ENCODE measurements at places on chromosomes 5 and 9.

DNA sequence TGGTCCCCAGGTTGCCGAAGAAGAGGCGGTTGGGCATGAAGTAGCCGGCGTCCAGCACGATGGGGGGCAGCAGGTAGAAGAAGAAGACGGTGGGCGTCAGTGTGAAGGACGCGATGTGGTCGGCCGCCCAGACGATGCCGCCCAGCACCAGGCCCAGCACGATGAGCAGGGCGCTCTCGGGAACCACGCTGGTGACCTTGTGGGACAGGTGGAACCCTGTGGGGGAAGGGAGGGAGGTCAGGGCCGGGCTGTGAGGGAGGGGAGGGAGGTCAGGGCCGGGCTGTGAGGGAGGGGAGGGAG lies 32.4 kb downstream of the SLC9A3 start:
- DNase-seq, result peak; percentile 43

- DNase-seq, result peak; percentile 63
Measured at GRCh38 chr5:180670586-180671359, 21.4 kb upstream of the FLT4 start.

DNA sequence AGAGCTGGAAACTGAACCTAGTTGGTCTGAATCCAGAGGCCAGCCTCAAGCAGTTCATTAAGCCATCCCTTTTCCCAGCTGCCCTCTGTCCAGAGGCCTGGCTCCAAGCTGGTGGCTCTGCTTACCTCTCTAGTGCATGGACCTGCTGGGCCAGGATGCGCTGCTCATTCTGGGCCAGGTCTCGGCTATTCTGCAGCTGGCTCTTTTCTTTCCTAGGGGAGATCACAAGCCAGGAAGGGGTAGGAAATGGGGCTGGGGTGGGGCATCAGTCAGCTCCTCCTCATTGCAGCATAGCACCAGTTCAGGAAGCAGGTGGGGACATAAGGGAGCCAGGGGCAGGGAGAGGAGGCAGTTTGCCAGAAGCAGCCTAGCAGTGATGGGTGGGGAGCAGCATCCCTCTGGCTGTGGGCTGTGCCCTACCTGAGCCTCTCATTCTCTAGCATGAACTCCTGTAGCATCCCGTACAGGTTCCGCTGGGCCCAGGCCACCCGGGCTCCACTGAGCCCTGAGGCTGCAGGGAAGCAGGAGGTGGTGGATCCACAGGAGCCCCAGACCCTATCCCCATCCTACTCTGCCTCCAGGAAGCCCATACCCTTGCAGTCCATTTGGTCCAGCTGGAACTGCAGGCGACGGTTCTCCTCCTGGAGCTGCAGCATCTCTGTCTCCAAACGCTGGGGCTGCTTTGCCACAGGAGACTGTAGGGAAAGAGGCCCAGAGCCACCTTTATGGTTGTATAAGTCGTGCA lies 5.2 kb downstream of the KIF12 start:
- no peak for DNase-seq

DNA sequence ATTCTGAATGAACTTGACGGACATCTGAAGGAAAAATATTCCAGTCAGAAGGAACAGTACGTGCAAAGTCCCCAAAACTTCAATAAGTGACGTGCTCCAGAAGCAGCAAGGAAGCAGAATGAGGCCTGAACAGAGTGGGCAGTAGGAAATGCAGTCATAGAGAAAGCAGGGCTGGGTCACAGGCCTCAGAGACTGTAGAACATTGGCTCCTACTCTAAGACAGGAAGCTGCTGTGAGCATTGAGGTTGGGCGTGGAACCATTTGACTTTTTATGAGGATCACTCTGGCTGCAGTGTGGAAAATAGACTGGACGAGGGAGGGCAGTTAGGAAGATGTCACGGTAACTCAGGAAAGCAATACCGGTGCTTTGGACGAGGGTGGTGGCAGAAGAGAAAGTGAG lies 64.0 kb downstream of the DOCK8 start:
- no peak for DNase-seq

DNA sequence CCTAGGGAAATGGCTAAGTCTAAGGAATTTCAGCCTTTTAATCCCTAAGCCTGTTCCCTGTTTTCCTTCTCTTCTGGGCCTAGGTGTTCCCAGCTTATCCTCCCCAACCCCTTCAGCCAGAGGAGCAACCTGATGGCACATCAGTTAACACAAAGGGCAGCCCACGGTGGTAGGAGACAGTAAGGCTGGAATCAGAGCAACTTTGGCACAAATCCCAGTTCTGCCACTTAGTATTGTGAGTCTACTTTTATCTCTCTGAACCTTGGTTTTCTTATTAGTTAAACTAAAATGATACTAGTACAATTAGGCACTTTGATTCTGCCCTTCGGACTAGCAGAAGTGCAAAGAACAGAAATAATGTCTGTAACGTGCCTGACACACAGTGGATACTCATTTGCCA lies 246.8 kb downstream of the SAXO1 start:
- DNase-seq, result no peak

- DNase-seq, result no peak
Measured at GRCh38 chr9:18591261-18591660, 117.3 kb downstream of the ADAMTSL1 start.

DNA sequence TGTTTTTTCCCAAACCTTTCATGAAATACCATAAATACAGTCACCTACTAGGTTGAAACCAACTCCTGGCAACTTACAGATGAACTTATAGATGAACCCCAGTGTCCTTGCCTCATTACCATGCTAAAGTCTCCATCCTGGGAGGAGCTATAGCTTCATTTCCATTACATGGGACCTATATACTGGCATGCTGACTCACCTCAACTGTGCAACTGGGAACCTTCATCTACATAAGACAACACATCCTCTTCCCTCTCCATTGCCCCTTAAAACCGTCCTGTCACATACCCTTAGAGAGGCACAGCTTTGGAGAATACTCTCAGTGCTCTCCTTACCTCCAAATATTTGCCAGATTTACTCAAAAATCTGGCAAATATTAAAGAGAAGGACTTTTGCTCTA lies 638.3 kb downstream of the HTR1A start:
- no peak for DNase-seq

DNA sequence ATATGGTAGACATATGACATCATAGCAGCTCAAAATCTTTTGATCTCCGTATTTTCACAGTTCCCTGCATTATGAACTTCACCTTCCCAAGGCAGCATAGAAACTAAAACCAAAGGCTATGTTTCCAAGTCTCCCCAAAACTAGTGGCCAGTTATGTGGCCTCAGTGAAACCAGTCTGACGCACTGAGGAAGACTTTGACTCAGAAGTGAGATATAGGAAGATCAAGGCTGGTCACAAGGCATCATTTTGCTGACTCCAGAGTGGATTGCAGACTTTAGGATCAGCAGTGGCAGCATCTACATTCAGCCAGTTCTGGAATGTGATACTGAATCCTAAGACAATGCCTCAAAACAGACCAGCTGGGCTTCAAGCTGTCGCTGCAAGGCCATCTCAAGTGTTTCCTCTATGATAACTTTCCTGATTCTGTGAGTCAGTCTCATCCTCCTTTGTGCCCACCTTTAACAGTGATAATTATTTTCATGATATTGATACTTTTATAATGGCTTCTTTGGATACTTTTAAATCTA lies 34.4 kb upstream of the ELL2 start:
- DNase-seq, result no peak

- no peak for DNase-seq
Measured at GRCh38 chr5:6773342-6774035, 60.3 kb downstream of the TENT4A start.
